ENCODE measurements at places on chromosomes 13 and 19.

GRCh38 chr13:39516096-39516495 is 86.9 kb downstream of the LHFPL6 start:
- DNase-seq, result no peak

DNA sequence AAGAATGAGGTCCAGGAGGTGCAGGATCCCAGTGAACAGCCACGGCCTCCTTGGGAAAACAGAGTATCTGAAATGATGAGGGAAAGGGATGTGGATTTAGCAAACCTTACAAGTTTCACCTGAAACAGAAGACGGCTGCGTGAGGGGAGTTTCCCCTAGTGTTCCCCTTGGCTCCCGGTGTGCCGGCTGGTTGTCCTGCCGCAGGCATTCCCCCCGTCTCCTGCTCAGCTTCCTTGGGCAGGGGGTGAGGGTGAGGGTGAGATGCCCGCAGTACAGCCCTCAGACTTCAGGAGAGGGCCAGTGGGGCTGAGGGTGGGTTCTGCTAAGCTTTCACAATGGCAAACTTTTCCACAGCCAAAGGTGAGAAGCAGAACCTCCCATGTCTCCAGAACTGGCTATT is 201.1 kb upstream of the SOX1 start:
- no peak for DNase-seq

- no peak for DNase-seq
Observed at GRCh38 chr13:28744091-28744536, 25.3 kb upstream of the SLC46A3 start.

DNA sequence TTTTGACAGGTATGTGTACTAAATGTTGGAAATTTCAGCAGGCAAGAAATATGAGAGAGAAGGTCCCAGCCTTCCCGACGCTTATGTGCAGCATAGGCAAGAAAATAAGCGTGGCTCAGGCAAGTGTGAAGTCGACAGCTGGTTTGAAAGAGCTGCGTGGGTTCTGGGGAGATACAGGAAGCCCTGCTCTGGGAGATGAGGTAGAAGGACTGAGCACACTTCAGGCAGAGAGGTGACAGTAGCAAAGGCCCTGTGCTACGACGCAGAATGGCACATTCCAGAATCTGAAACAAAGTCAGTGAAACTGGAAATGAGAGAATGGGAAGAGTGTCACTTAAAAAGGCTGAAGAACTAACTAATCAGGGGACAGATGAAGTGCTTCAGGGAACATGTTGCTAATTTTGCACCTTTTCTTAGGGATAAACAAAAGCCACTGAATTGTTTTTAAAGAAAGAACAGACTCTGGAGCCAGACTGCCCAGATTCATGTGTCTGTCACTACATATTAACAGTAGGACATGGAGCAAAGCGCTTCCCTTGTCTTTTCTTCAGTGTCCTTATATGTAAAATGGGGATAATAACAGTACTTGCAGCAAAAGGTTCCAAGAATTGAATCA is 160.1 kb downstream of the SPRY2 start:
- no peak for DNase-seq

DNA sequence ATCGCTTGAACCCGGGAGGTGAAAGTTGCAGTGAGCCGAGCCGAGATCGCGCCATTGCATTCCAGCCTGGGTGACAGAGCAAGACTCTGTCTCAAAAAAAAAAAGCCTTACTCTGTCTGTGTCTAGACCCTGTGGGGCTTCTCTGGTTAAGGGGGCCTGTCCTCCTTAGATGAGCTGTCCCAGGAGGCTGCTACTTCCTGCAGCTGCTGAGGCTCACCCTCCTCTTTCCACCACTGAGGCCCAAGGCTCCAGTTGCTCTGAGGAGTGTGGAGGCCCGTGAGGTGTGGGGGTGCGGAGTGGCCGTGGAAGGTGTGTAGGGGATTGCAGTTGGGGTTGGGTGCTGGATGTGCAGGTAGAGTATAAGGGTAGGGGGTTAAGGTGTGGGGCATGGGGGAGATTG is 22.1 kb upstream of the RASA3 start:
- no peak for DNase-seq

DNA sequence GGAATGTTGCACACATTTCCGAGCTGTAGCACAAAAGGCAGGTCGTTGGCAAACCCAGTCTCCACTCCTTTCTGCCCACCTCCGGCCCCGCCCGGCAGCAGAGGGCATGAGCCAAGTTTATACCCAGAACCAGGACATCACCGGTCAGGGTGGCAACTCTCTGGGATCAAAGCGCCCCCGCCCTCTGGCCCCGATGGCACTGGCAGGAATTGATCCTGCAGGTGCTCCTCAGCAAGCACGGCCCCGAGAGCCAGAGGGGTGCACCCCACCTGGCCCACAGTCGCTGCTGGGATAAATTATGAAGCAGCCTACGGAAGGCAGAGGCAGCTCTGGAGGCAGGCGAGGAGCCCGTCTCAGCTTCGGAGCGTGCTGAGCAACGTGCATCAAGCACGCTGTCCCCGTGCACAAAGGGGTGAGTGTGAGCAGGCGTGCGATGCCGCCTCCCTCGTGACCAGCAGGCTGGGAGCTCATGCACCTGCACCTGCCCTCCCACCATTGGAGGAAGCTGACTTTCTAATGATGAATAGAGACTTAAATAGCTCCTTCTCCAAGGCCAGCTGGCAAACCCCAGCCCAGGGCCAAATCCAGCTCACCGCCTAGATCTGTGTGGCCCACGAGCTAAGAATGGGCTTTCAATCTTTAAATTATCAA is 25.7 kb downstream of the SHC2 start:
- DNase-seq, result no peak

DNA sequence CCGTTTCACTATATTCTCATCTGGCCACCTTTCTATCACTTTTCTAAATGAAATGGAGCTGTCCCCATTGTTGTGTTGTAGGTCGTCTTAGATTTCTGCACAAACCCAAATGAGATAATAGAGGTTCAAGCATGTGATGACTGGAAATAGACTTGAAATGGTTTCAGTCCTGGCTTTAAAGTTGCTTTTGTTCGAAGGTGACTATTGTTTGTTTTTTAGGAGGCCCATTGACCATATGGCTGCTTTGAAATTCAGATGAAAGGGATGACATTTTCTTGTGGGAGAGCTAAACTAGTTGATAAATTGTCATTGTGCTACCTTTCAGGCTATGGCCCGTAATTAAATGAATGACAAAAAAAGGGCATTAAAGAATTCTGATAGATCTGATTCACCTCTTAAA is 583.7 kb downstream of the GPC6 start:
- no peak for DNase-seq

DNA sequence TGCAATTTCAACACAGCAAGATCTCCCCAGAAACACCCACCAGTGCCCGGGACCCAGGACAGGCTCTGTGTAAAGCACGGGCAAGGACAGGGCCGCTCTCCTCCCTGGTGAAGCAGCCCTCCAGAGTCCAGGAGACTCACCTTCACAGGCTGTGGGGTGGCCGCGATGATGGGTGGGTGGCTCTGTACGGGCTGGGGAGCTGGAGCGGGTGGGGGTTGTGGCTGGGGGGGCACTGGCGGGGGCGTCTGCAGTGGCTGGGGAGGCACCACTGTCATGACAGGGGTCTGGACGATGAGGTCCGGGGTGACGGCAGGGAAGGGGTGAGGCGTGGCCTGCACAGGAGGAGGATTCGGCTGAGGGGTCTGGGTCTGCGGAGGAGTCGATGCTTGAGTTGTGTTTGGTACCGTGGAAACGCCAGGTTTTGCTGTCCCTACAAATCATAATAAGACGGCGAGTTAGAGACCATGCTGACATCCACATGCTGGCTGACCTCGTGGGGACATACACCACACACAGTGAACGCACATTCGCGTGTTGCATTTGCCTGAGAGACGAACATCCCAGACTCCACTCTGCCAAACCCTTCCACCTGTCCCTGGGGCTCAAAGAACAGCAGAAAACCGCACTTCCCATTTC is 33.1 kb upstream of the EPHX3 start:
- DNase-seq, result no peak

- no peak for DNase-seq
Observed at GRCh38 chr19:10896851-10897526, 25.6 kb downstream of the CARM1 start.

GRCh38 chr19:29812881-29813275 is 1.1 kb downstream of the CCNE1 start:
- no peak for DNase-seq

DNA sequence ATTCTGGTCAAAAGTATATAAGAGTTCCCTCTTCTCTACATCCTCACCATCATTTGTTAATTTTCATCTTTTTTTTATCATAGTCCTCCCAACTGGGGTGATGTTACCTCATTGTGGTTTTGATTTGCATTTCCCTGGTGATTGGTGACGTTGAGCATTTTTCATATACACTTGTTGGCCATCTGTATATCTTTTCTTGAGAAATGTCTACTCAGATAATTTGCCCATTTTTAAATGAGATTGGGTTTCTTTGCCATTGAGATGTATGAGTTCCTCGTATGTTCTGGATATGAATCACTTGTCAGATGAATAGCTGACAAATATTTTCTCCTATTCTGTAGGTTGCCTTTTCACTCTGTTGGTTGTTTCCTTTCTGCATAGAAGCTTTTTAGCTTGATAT is 2.4 kb downstream of the CD33 start:
- DNase-seq, result no peak

- no peak for DNase-seq
Observed at GRCh38 chr19:46729696-46730095, 12.8 kb upstream of the PRKD2 start.

DNA sequence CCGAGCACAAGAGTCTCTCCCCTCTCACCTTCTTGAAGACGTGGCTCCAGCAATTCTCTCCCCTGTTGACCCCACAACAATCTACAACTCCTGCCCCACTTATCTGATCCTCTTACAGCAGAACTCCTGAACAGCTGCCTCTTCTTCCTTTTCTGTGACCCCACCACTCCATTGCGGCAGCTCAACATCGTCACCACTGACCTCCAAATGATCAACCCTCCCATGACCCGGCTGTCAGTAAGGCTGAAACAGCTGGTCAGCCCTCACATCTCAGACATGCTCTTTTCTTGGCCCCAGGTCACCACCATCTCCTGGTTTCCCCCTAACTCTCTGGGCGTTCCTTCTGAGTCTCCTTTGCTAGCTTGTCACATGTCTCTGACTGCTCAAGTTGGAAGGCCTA is 1.8 kb downstream of the EXOSC5 start:
- no peak for DNase-seq

GRCh38 chr19:33804021-33804799 is 7.5 kb downstream of the KCTD15 start:
- peak; percentile 94 for DNase-seq

- no peak for DNase-seq
Observed at GRCh38 chr13:44894001-44894770, 95.1 kb downstream of the NUFIP1 start.

DNA sequence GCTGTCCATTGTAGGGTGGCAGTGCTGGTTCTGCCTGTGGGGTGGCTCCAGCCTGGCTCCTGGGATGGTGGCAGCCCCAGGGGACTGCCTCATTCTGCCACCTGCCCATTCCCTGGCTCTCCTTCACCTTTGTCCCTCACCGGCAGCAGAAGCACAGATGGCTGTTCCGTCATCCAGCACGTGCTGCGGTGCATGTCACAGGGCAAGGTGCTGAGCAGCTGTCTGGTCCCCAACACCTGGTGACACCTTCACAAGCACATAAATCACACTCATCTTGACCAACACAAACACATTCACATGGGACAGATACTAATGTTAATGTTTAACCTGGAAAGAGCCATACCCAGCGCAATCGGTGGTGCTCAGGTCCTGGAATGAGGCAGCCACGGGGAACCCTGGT is 126.8 kb downstream of the UQCRFS1 start:
- DNase-seq, result no peak

DNA sequence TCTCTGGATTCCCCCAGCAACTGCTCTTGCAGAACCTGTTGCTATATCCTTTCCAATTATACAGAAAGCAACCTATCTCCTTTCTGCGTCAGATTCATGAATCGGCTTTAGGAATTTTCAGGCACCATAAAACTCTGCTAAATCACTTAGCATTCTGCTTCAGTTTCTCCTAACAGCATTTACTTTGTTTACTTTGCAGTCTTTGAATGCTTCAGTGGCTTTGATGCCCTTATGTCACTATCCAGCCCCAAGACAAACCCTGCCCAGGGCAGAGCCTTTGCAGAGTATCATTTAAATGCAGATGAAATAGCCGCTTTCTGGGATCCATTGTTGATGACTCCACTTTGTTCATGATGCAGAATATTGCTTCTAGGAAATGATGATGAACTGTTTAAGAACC is 43.1 kb downstream of the SLITRK1 start:
- no peak for DNase-seq

DNA sequence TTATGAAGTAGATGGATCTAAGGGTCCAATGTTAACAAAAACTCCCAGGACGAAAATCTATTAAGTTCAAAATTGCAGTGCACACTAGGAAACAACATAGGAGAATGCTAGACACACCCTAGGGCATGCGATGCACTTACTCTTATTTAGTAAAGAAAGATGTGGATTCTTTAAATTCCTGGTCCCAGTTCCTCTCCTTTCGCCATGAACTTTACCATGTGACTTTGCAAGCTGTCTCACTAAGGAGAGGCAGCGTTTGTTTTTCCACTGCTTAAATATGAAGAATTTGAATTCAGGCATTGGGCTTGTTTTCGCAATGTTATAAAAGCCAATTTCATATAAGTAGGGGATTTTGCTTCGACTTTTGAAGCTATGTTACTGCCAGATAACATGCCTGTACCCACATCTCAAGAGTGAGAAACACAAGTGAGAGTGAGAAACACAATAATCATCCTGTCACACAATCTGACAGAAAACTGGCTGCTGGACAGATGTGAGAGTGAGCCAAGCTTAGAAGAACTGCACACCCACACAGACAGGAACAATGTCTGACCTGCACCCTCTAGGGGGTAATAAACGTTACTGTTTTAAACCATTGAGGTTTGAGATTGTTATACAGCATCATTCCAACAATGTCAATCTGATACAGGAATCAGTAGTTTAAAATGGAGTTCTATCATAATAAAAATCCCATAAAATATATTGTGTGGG is 1308.4 kb downstream of the SLITRK5 start:
- no peak for DNase-seq

- no peak for DNase-seq
Observed at GRCh38 chr19:13859361-13859880, 17.5 kb upstream of the NANOS3 start.

DNA sequence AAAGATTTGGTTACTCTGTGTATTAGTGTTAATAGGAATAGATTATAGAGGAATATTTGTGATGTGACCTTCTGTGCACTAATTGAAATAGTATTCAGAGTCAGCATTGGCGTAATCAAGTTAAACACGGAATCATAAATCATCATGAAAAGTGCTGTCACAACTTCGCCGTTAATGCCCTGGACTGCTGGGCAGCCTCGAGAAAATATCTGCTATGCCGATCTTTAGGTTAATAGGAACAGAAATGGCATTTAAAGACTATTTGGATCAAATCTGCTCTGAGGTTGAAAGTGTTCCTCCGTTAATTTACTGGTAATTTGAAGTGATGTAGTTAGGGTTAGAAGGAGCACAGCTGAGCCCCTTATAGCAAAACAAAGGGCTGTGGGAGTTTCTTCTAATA is 219.0 kb downstream of the MZT1 start:
- DNase-seq, result no peak

- no peak for DNase-seq
Observed at GRCh38 chr13:39963612-39964011, 308.1 kb downstream of the COG6 start.

- DNase-seq, result no peak
Observed at GRCh38 chr19:29173896-29174295, 39.1 kb downstream of the UQCRFS1 start.

- no peak for DNase-seq
Observed at GRCh38 chr13:22108979-22109378, 438.1 kb downstream of the FGF9 start.

GRCh38 chr13:25659091-25659795 is 287.5 kb downstream of the ATP8A2 start:
- DNase-seq, result no peak

- no peak for DNase-seq
Observed at GRCh38 chr13:65744836-65745235, 1485.3 kb downstream of the PCDH9 start.
